ENCODE measurements at places on chromosomes 16 and 17.

- no peak for DNase-seq
These were observed 307.5 kb downstream of the MAP2K4 start for GRCh38 chr17:12328204-12328603.

DNA sequence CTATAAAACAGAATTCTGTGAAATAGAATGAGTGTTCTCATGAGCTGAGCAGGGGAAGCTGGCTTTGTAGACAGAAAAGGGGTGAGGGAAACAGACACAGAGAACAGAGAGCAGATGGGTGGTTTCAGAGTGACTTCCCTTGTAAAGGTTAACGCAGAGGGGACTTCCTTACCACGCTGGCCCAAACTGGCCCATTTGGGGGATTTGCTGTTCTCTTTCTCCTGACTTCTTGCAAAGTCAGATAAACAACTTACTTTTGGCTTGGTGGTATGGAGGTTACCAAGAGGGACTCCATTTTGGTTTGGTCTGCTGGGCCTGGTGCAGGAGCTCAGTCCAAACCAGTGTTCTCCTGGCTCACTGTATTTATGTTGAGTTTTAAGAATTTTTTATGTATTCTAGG, 48.4 kb downstream of the SEC14L1 start:
- DNase-seq = no peak

GRCh38 chr17:902463-902862, 77.1 kb downstream of the NXN start:
- no peak for DNase-seq

DNA sequence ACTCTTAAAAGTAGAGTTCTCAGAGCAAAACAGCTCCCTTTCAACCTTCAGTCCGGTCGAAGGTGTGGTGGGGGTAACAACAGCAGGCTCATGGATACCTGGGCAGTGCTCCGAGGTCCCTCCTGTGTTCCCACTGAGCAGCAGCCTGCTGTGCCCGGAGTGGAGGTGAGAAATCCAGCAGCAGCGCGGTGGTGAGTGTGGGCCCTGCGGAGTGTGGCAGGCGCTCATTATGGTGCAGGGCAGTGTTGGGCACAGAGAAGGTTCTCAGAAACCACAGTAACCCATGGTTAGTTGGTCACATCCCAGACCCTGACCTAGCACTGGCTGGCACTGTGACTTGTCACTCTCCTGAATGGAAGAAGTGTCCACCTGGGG, 5.0 kb upstream of the P4HB start:
- no peak for DNase-seq

GRCh38 chr16:81710596-81710995, 68.5 kb upstream of the PLCG2 start:
- DNase-seq = no peak

GRCh38 chr17:51401279-51401678, 140.9 kb downstream of the UTP18 start:
- DNase-seq = no peak

DNA sequence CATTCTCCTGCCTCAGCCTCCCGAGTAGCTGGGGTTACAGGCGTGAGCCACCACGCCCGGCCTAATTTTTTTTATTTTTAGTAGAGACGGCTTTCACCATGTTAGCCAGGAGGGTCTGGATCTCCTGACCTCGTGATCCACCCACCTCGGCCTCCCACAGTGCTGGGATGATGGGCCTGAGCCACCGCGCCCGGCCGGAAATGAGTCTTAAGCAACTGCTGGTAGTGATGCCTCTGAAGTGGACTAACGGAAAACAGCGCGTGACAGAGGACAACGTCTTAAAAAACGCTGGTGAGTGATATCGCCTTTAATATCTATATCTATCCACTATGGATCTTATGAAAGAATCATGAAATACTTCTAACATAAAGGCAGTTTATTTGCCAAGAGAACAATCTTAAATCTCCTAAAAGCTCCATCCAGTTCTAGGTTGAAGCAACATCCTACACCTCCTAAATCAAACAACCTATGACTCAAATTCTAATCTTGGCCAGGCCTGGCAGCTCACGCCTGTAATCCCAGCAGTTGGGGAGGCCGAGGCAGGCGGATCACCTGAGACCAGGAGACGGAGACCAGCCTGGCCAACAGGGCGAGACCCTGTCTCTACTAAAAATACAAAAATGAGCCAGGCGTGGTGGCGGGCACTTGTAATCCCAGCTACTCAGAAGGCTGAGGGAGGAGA, 69.8 kb downstream of the NXN start:
- DNase-seq = no peak

DNA sequence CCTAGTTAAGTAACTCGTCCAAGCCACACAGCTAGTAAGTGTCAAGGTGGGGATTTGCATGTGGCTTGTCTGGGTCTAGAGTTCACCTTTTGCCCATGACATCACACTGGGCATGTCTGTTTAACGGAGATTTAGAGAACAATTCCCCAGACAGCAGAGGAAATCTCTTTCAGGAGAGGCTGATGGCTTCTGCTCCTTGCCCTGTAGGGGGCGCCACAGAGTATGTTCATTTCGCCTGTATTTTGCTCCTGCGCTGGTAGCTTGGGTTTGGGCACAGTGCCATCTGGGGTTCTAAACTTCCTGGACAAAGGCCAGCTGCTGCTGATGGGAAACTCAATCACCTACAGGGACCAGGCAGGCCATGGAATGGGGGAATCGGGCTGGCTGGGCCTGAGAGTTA, 20.4 kb downstream of the OTOA start:
- no peak for DNase-seq

- DNase-seq = no peak
These were observed 601 bp upstream of the RFWD3 start for GRCh38 chr16:74667255-74667700.

DNA sequence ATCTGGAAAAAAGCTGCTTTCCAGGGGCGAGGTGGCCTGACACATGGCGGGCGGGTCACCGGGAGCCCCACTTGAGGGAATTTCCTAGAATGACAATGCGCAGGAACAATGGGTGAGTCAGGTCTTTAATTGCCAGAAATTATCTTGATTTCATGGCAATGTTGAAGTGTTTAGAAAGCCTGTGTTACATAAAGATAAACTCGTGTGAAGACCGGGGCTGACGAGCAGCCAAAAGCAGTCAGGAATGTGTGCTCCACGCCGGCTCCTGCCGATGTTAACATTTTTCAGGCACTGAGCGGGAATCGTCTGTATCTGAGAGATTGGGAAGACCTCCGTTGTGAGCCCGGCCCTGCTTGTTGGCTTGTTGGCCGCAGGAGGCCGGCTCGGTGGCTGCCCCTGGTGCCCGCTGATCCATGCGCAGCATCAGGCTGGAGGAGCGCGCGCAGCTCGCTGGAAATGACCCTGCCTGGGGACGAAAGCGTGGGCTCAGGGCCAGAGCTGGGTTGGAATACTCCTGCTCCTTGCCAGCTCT, 353.1 kb downstream of the FOXL1 start:
- DNase-seq = no peak

- no peak for DNase-seq
These were observed 11.9 kb upstream of the SHCBP1 start for GRCh38 chr16:46632778-46633733.

GRCh38 chr17:20925954-20926353, 116.9 kb downstream of the USP22 start:
- no peak for DNase-seq

DNA sequence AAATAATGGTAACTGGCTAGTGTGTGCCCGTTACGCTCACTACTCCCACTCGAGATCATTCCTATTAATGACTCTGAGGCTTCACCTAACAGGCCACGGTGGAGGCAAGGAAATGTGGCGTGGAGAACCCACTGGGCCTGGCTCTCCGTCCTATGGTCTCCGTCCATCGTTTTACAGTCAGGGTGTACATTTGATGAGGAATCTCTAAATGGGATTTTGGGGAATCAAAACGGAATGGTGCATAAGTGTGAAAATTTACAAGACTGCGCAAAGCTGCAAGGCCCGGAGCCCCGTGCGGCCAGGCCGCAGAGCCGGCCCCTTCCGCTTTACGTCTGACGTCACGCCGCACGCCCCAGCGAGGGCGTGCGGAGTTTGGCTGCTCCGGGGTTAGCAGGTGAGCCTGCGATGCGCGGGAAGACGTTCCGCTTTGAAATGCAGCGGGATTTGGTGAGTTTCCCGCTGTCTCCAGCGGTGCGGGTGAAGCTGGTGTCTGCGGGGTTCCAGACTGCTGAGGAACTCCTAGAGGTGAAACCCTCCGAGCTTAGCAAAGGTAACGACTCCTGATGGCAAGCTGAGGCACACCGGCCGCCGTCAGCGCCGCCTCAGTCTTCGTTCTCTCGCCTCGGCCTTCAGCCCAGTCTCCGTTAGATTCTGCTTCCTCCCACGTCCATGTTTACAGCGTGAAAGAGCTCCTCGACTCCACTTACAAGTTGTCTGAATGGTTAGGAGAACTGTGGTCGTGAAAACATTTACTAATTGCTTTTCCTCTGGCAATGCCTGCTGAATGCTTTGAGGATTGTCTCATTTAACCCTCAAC, at the start of gene RAD51C:
Gene RAD51C, plus strand, starts transcription at position 364 of the 817 bp plus-strand sequence. Its CDS starts 42 bp downstream, at position 406.
- DNase-seq = peak; percentile 85

- DNase-seq = no peak
These were observed 583.1 kb upstream of the SALL1 start for GRCh38 chr16:51734220-51734619.

DNA sequence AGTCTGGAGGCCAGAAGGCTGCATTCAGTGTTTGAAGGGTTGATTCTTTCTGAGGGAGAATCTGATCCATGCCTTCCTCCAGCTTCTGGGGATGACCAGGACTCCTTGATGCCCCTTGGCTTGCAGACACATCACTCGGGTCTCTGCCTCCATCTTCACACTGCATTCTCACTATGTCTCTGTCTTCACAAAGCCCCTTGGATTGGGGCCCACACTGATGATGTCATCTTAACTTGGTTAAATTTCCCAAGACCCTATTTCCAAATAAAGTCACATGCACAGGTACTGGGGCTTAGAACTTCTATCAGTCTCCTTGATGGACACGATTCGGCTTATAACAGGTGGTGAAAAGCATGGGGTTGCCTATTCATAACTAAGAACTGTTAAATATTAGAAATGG, 112.1 kb upstream of the MYOCD start:
- DNase-seq = no peak

DNA sequence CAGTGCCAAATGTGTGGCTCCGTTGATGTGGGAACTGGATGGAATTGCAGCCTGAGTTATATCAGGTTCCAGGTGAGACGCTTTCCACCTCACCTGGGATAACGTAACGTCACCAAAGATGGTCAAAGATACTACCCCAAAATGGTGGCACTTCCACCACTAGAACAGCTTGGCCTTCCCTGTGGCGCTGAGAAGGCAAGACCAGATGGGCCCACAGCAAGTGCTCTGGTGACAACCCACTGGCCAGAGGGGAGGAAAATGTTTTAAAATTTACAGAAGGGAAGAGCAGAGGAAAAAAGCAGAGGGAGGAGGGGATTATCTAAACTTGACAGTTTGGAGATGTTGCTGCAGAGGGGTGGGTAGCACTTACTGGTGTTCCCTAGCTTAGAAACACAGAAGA, 7.5 kb upstream of the ITGA2B start:
- no peak for DNase-seq

DNA sequence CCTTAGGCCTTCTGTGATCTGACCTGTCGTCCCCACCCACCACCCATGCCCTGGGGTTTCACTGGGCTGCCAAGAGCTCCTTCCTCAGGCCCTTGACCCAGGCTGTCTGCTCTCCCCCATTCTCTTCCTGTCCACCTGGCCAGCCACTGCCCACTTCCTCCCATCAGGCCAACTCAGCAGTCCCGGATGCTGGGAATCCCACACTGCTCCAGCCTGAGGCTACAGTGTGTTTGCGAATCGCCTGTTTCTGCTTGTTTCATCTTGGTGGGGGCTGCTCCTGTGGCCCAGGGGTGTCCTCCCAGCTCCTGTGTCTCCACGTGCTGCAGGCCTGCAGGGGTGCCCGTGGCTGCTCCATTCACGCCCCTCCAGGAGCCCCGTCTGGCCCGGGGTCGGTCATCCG, 839 bp upstream of the METRN start:
- DNase-seq = no peak

DNA sequence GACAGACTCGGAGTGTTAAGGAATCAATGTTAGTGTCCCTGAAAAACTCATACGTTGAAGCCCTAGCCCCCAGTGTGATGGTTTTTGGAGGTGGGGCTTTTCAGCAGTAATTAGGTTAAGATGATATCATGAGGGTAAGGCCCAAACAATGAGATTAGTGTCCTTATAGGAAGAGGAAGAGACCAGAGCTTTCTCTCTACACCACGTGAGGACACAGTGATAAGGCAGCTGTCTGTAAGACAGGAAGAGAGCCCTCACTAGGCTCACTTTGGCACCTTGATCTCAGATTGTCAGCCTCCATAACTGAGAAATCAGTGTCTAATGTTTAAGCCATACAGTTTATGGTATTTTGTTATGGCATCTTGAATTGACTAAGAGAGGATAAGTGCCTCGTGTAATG, 403.2 kb downstream of the NPIPA7 start:
- no peak for DNase-seq

GRCh38 chr17:79714176-79715097, 16.3 kb upstream of the ENPP7 start:
- DNase-seq = no peak

GRCh38 chr16:81657781-81658180, 121.3 kb upstream of the PLCG2 start:
- DNase-seq = no peak

DNA sequence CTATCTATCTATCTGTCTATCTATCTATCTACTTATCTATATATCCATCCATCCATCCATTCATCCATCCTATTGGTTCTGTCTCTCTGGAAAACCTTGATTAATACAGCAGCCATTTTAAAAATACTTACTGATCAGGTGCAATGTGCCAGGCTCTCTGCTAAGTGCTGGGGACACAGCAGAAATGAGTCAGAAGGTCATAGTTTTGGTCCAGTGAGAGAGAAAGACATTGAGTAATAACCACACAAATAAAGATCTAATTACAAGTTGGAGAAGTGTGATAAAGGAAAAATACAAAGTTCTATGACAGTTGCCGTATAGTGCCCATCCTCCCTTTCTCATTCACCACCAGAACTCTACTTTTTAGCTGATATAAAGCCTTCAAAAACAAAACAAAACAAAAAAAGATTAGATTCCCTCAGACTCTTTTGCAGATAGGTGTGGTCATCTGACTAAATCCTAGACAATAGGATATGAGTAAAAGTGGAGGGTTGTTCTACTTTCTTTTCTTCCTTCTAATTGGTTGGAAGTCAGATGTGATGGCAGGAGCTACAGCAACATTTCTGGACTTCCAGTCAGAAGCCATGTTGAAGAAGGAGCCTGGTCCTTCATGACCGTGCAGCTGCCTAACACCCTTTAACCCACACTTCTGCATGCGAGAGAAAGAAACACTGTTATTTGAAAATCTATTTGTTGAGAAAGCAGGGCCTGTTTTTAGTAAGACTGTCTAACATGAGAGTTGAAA, 72.0 kb upstream of the TOX3 start:
- DNase-seq = no peak

All from T47D (cell line).